ENCODE measurements at places on chromosomes 3 and 15. TPM values are rescaled to one million over a fixed set of nuclear protein-coding genes. Genes with fewer than 3 reads are reported as not detected.

DNA sequence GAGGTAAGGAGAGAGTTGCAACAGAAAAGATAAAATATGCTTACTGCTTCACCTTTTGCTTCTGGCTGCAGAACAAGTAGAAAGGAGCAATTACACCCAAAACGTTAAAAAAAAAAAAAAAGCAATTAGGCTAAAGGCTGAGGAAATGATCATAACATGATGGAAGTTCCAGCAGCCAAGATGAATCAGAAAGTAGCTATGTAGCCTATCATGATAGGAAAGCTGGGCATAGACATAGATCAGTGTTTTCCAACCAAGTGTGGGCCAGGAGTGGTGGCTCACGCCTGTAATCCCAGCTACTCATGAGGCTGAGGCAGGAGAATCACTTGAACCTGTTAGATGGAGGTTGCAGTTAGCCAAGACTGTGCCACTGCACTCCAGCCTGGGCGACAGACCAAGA, 52.6 kb downstream of the AGTR1 start:
- H3K27me3 ChIP-seq: no peaks in the 10 kb centered on the region
- H3K27ac ChIP-seq: no peak overlapping the region
- no peaks in the 10 kb centered on the region for H3K36me3 ChIP-seq
- no peak overlapping the region for H3K4me3 ChIP-seq
- no peaks in the 10 kb centered on the region for H3K4me1 ChIP-seq

- peak; percentile 48 for DNase-seq
- no peaks in the 10 kb centered on the region for H3K27me3 ChIP-seq
- H3K27ac ChIP-seq: no peak overlapping the region
- H3K4me3 ChIP-seq: no peak overlapping the region
- peaks cover 35% of the 10 kb centered on the region for H3K4me1 ChIP-seq
- H3K36me3 ChIP-seq: no peaks in the 10 kb centered on the region
Measured at GRCh38 chr3:194518652-194519051, 31.9 kb upstream of the ATP13A3 start.

The C3orf85 gene
- not detected for total RNA-seq

DNA sequence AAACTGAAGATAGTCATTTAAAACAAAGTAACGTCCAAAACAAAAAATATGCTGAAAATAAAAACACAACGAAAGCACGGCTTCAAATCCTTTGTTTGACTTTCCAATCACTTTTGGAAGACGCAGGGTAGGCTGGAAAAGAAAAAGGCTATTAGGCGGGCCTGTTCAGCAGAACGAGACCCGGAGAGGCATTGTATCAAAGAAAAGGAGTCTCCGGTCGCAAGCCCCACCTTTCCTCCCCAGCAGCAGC, 691 bp downstream of the SENP7 start:
- no peak for DNase-seq
- peaks cover 14% of the 10 kb centered on the region for H3K4me1 ChIP-seq
- no peaks in the 10 kb centered on the region for H3K27me3 ChIP-seq
- H3K4me3 ChIP-seq: peak overlapping the region; percentile 87
- peak overlapping the region; percentile 84 for H3K27ac ChIP-seq
- H3K36me3 ChIP-seq: no peaks in the 10 kb centered on the region

DNA sequence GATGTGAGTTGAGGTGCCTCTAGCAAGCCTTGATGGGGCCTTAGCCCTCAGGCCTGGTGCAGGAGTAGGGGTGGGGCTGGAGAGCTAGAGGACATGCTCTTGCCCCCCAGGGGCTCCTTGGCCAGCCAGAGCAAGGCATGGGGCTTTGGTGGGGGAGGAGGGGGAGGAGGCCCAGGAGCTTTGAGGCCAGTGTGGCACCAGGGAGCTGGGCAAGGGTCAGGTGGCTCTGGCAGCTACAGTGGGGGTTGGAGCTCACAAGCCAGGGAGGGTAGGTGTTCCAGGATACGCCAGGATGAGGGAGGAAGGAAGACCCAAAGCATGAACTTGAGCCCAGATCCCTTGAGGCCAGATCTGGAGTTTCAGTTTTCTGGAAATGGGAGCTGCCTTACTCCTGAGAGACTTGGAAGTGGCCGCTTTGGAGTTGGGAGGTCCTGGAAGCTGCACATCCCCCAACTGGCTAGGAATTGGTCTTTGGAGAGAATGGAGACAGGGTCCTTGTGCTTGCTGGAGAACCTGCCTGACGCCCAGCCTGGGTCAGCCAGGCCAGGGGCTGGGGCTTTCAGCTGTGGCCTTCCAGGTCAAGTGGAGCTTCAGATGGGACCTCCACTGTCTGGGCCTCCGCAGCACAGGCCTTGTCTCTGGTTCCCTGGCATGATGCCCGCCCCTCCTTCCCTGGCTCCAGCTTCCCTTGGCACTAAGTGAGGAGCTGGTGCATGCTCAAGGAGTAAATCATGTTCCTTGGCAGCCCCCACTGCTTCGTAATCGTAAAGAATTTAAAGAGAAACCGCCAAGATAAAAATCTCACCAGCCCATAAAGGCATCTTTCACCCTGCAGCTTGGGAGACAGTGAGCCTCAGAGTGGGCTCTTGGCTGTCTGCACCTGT, 8.7 kb downstream of the SEMA3F start:
- peak; percentile 98 for DNase-seq
- no peak overlapping the region for H3K27ac ChIP-seq
- peaks cover 30% of the 10 kb centered on the region for H3K4me1 ChIP-seq
- H3K4me3 ChIP-seq: no peak overlapping the region
- H3K27me3 ChIP-seq: no peaks in the 10 kb centered on the region

The SETD2 gene
- 24.0 TPM for total RNA-seq

The LRRN1 gene
- total RNA-seq: not detected

GRCh38 chr3:67083277-67083676, 85.2 kb downstream of the KBTBD8 start:
- H3K4me3 ChIP-seq: no peak overlapping the region
- H3K4me1 ChIP-seq: peaks cover 4% of the 10 kb centered on the region
- no peaks in the 10 kb centered on the region for H3K36me3 ChIP-seq
- H3K27me3 ChIP-seq: no peaks in the 10 kb centered on the region

DNA sequence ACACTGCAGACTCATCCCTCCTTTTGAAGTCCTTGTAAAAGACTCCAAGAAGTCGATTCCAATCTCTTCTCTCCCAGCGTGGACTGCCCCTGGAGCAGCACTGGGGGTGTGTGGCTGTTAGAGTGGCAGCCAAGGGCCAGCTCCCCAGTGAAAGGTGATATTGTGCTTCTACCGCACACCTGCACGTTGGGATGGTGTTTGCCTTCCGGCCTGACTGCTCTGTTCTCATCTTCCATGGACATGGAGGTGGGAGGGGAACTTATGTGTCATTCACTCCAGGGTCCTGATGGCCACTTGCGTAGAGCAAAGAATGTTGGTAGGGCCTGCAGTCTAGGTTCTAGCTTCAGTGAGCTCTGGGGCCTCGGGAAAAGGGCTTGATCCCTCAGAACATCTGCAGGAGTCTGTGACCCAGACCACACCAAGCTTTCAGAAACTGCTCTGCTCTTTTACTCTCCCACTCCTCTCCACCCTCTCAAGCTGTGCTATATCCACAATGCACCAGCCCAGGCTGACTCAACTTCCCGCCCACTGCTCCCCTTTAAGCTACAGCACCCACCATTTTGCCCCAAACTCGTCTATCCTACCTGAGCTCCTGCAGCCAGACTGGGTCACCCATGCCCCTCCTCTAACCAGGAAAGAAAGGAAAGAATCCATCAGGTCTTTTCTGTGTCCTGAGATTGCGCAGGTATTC, 31.3 kb downstream of the LIPC start:
- peaks cover 9% of the 10 kb centered on the region for H3K4me1 ChIP-seq
- H3K36me3 ChIP-seq: no peaks in the 10 kb centered on the region
- H3K27me3 ChIP-seq: no peaks in the 10 kb centered on the region
- no peak overlapping the region for H3K27ac ChIP-seq

DNA sequence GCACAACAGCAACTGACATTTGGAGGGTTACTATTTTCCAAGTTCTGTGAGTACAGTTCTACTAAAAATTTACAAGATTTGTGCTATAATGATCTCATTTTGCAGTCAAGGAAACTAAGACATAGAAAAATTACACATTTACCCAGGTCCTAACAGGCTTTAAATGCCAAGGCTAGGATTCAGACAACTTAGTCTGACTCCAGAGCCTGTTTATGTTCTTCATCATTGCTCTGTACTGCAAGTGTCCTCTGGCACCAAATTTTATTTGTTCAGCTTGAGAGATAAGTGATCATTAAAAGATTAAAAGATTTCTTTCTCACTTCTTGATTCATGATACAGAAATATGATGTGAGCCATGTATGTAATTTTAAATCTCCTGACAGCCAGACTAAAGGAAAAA, 290.8 kb downstream of the UBE2E2 start:
- no peak overlapping the region for H3K27ac ChIP-seq
- H3K27me3 ChIP-seq: no peaks in the 10 kb centered on the region
- H3K36me3 ChIP-seq: no peaks in the 10 kb centered on the region
- no peak overlapping the region for H3K4me3 ChIP-seq
- peak; percentile 4 for DNase-seq

GRCh38 chr3:138846262-138846791, 11.6 kb upstream of the PIK3CB start:
- no peaks in the 10 kb centered on the region for H3K27me3 ChIP-seq
- H3K36me3 ChIP-seq: no peaks in the 10 kb centered on the region
- H3K27ac ChIP-seq: no peak overlapping the region
- no peak overlapping the region for H3K4me3 ChIP-seq

GRCh38 chr3:35263477-35263876, 375.8 kb upstream of the ARPP21 start:
- DNase-seq: no peak
- H3K27me3 ChIP-seq: no peaks in the 10 kb centered on the region
- no peak overlapping the region for H3K27ac ChIP-seq
- H3K4me1 ChIP-seq: no peaks in the 10 kb centered on the region
- H3K4me3 ChIP-seq: no peak overlapping the region

The GP9 gene
- not detected for total RNA-seq

The CCDC12 gene
- total RNA-seq: 15.2 TPM

The CA12 gene
- total RNA-seq: 41.8 TPM

- DNase-seq: no peak
- no peak overlapping the region for H3K4me3 ChIP-seq
- H3K36me3 ChIP-seq: no peaks in the 10 kb centered on the region
Measured at GRCh38 chr3:164533275-164533674, 545.0 kb downstream of the SI start.

The TAGLN3 gene
- not detected for total RNA-seq

GRCh38 chr15:88649286-88649733, 10.5 kb downstream of the ISG20 start:
- H3K27ac ChIP-seq: peak overlapping the region; percentile 22
- H3K4me1 ChIP-seq: peaks cover 8% of the 10 kb centered on the region
- H3K27me3 ChIP-seq: no peaks in the 10 kb centered on the region
- H3K4me3 ChIP-seq: no peak overlapping the region
- peak; percentile 82 for DNase-seq

The SCAMP5 gene
- total RNA-seq: 4.0 TPM

GRCh38 chr15:90839187-90840071, 29.0 kb upstream of the FURIN start:
- H3K4me3 ChIP-seq: no peak overlapping the region
- no peaks in the 10 kb centered on the region for H3K27me3 ChIP-seq
- H3K36me3 ChIP-seq: no peaks in the 10 kb centered on the region
- no peak overlapping the region for H3K27ac ChIP-seq

The GNB4 gene
- total RNA-seq: 84.7 TPM

DNA sequence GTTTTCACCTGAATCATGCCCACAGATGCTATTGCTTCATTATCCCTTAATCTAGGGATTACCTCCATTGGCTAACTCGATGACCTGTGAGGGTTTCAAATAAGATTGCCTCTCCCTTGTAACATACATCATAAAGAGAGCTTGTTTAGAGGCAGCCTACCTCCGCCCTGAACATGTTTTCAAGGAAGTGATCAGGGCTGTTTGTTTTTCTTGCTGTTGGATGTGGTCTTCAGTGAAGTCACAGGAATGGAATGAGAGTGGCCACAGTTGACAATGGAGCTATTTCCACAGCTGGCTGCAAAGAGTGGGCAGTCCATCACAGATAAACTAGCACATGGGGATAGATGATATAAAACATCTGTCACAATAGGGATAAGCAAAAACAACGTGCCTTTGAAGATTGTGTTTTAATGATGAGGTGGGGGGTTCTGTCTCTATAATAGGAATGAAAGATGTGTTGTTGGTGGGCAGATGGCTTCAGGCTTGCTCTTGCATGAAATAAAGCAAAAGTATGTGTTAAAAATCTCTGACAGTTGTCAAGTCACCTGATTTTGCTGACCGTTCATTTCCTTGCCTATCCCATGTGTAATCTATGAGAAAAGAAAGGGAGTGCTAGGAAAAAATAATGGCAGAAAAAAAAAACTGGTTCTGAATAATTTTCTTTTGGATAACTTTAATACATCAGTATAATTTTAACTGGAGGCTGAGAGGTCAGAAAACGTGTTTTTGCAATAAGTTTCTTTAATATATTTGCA, 642.3 kb downstream of the RBMS3 start:
- H3K27ac ChIP-seq: no peak overlapping the region
- H3K36me3 ChIP-seq: no peaks in the 10 kb centered on the region
- no peaks in the 10 kb centered on the region for H3K27me3 ChIP-seq
- H3K4me1 ChIP-seq: peaks cover 22% of the 10 kb centered on the region
- peak; percentile 75 for DNase-seq
- H3K4me3 ChIP-seq: no peak overlapping the region

- DNase-seq: no peak
- H3K27me3 ChIP-seq: no peaks in the 10 kb centered on the region
- H3K4me1 ChIP-seq: no peaks in the 10 kb centered on the region
- no peaks in the 10 kb centered on the region for H3K36me3 ChIP-seq
- no peak overlapping the region for H3K27ac ChIP-seq
Measured at GRCh38 chr3:89032346-89033013, 74.9 kb upstream of the EPHA3 start.

The ARNT2 gene
- 23.5 TPM for total RNA-seq

The IMPG2 gene
- 0.11 TPM for total RNA-seq

GRCh38 chr15:92017882-92018534, 164.5 kb downstream of the SLCO3A1 start:
- peaks cover 9% of the 10 kb centered on the region for H3K4me1 ChIP-seq
- no peaks in the 10 kb centered on the region for H3K36me3 ChIP-seq
- H3K4me3 ChIP-seq: no peak overlapping the region
- H3K27me3 ChIP-seq: no peaks in the 10 kb centered on the region

GRCh38 chr3:30034246-30034991, 572.0 kb upstream of the TGFBR2 start:
- no peaks in the 10 kb centered on the region for H3K4me1 ChIP-seq
- H3K27ac ChIP-seq: no peak overlapping the region
- no peaks in the 10 kb centered on the region for H3K36me3 ChIP-seq
- H3K4me3 ChIP-seq: no peak overlapping the region
- no peak for DNase-seq

The CCDC54 gene
- not detected for total RNA-seq

DNA sequence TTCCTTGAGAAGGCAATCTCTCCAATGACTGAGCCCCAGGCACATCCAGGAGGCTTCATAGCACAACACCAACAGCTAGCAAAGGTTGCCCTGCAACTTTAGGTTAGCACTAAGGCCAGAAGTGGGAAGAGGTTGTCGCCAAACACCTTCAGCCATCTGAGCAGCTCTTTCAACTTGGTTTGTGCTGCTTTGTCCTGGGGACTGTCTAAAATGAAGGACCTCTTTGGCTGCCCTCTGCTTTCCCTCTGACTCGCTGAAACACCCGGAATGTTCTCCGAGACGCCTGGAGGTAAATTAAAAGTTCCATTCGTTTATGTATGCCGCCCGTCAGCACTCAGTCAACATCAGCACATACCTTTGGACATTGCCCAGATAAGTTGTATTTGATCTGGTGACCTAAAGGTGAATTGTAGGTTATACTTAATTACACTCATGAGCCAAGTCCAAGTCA, 121.2 kb upstream of the NR2F2 start:
- no peaks in the 10 kb centered on the region for H3K4me1 ChIP-seq
- H3K4me3 ChIP-seq: no peak overlapping the region
- H3K36me3 ChIP-seq: no peaks in the 10 kb centered on the region
- DNase-seq: no peak
- H3K27me3 ChIP-seq: no peaks in the 10 kb centered on the region

GRCh38 chr3:184347321-184348056, 10.1 kb downstream of the FAM131A start:
- peaks cover 9% of the 10 kb centered on the region for H3K4me1 ChIP-seq
- H3K27me3 ChIP-seq: no peaks in the 10 kb centered on the region
- peak; percentile 27 for DNase-seq
- H3K4me3 ChIP-seq: no peak overlapping the region

The DHX36 gene
- total RNA-seq: 22.5 TPM

All from GM23248 (cell line).